ENCODE measurements at places on chromosomes 2 and 18.

GRCh38 chr2:109242210-109242653 is 113.2 kb downstream of the SH3RF3 start:
- no peak for DNase-seq

DNA sequence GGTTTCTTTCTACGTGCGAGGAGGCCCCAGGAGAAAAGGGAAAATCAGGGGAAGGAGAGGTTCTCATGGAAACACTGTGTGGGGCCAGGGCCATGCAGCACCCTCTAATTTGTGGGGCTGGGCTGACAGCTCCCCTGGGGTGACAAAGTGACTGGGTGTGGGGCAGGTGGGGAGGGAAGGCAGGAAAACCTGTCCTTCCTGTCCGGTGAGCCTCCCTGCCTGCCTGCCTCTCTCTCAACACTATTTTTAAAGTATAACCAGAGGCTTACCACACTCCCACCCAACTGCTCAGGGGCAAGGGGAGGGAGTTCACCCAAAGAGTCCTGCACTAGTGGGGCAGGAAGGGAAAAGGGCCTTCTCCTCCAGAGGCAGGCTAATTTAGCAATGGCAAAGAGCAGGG is 10.5 kb upstream of the EPAS1 start:
- DNase-seq = no peak

GRCh38 chr2:46461709-46462171 is 17.6 kb upstream of the TMEM247 start:
- no peak for DNase-seq

- DNase-seq = no peak
Measured at GRCh38 chr2:61720911-61721310, 132.9 kb downstream of the FAM161A start.

GRCh38 chr2:109418716-109419115 is 195.1 kb downstream of the SEPTIN10 start:
- no peak for DNase-seq

DNA sequence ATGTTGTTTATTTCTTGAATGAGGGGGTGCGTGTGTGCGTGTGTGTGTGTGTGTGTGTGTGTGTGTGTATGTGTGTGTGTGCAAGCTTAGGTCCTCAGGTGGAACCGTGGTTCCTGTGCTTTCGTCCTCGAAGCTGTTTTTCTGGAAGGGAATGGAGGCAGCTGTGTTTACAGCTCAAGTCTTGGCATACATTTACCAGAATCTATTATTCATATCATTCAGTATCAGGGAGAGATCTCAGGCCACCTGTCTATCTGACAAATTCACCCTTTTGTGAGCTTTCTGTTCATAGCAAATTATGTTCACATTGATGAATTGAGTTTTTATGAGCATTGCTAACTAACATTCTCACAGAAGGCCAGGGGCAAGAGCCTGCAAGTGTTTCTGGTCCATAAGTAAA is 550.4 kb downstream of the ARHGAP15 start:
- no peak for DNase-seq

DNA sequence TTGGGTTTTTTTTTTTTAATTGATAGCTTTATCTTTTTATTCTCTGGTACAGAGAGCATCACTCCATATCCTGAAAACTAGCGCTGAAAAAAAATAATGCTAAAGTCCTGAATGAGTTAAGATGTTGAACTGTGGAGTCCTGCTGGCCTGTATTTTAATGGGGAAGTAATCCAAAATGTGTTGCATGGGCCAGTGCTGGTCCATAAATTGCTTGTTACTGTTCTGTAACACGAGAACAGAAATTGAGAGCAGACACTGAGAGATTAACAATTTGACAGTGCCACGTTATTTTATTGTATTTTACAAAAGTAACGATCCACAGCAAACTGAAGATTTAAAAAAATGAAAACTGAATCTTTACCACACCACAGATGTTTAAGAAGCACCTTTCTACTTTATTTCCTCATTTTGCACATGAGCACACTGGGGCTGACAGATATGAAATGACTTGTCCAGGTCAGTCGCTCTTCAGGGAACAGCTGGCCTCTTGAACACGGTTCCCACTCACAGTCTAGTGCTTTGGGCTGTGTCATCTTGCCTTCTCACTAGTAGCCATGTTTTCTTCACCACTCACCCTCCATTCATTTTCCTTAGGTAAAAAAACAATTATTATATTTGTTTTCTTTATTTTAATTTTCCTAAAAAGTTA is 35.3 kb downstream of the ZCCHC2 start:
- DNase-seq = no peak

GRCh38 chr2:16774980-16775898 is 109.6 kb upstream of the CYRIA start:
- DNase-seq = no peak
